Fibroblast of upper back skin (primary cell): ENCODE measurements at places on chromosomes 16 and 17.
A peak's percentile ranks its signal among the peaks of the same experiment; 100 is the strongest.

- DNase-seq = no peak
Observed at GRCh38 chr17:10713318-10713717, 15.9 kb downstream of the ADPRM start.

DNA sequence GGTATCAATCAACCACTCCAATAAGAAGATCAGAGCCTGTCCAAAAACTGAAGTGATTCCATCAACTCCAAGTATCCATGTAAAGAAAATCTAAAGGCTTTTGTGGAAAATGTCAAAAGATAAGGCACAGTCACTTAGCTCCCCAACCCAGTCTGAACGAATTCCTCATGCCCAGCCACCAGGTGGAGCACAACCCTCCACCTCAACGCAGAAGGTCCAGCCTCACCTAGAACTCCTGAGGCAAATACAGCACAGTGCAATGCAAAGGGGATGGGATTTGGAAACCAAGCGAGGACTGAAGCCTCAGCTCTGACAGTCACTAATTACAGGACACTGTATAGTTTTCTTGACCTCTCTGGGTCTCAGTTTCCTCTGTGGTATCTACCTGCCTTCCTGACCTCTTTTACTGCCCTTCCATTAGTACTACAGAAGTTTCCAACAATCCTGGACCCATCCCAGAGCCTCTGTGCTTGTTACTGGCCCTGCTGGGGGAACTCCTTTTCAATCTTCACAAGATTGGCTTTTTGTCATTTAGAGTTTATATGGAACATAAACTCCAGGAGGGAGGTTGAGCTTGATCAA lies 2.0 kb downstream of the NCBP3 start:
- DNase-seq = peak; percentile 25

DNA sequence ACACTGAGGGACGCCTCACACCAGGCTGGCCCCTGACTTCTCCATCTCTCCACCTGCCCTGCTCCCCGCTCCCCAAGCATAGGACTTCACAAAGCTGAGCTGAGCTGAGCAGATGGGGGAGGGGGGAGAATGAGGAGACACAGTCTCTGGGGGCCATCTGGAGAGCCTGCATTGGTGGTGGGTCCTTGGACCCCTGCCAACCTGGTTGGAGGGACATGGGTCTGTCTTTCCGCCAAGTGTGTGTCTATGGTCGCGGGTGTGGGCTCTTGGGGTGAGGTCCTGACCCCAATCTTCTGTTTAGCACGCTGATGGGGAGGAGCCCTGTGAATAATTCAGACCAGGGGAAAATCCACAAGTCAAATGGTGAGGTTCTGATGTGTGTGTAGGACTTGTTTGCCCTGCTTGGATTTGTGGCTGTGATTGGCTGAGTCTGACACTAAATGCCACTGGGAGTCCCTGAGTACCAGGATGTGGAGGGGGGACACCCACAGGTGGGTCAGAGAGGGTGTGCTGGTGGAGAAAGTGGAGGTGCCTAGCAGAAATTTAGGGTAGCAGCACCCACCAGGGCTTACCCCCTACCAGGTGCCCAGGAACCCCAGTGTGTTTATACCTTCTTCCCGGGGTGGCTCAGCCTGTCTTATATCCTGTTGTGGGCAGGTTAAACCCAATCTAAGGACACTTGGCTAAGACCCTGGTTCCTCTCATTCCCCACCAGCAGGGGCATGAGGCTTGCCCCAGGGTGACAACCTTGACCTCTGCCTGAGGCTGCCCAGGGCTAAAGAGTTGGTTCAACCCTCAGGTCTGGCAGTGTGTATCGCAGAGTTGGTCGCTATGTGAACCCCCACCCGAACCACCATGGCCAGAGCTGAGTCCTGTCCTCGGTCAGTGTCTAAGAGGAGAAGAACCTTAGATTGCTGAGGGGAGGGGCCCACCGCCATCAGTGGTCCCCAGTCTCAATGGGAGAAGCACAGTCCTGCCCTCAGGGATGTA lies 2.1 kb downstream of the FMNL1 start:
- DNase-seq = no peak

- no peak for DNase-seq
Observed at GRCh38 chr16:89383095-89384003, 107.0 kb downstream of the ANKRD11 start.

- peak; percentile 49 for DNase-seq
Observed at GRCh38 chr16:70803319-70803718, 2.4 kb upstream of the VAC14 start.

DNA sequence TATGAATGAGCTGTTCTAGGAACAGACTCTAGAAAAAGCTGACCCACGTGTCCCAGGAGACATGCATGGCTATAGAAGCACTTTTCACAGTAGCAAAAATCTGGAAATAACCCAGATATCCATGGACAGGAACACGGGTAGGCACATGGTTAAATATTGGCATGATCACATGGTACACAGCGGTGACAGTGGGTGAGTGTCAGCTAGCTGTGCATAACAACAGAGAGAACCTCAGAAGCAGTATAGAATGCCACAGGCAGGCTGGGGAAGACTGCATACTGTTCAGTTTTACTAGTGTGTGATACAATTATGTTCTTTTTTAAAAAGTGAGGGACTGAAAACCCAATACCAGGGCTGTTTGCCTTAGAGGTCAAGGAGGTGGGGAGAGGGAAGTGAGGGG lies 31.4 kb downstream of the EPN2 start:
- no peak for DNase-seq

GRCh38 chr17:79042421-79043190 lies 18.6 kb downstream of the C1QTNF1 start:
- peak; percentile 54 for DNase-seq

- peak; percentile 81 for DNase-seq
Observed at GRCh38 chr17:78253946-78254672, 22.7 kb downstream of the TMEM235 start.

GRCh38 chr17:69228018-69228417 lies 606 bp downstream of the ABCA10 start:
- no peak for DNase-seq

GRCh38 chr17:77496831-77497577 lies 356.2 kb downstream of the SEC14L1 start:
- no peak for DNase-seq

DNA sequence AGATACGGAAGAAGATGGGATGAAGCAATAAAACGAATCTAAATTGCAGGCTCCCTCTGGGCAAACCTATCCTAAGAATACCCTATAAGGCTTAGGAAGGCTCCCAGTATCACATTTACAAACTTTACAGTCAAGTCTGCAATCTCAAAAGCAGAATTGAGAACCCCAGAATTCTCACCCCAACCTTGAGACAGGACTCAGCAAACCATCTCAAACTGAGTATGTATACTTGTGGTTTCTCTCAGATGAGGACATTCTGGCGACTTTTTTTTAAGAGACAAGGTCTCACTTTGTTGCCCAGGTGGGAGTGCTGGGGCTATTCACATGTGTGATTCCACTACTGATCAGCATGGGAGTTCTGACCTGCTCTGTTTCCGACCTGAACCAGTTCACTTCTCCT lies 19.3 kb upstream of the ITGA2B start:
- DNase-seq = no peak

- no peak for DNase-seq
Observed at GRCh38 chr16:66574081-66574480, 5.2 kb upstream of the CMTM2 start.

GRCh38 chr17:50816271-50816670 lies 19.1 kb upstream of the WFIKKN2 start:
- no peak for DNase-seq

- no peak for DNase-seq
Observed at GRCh38 chr17:43779145-43780125, 658 bp upstream of the DUSP3 start.

DNA sequence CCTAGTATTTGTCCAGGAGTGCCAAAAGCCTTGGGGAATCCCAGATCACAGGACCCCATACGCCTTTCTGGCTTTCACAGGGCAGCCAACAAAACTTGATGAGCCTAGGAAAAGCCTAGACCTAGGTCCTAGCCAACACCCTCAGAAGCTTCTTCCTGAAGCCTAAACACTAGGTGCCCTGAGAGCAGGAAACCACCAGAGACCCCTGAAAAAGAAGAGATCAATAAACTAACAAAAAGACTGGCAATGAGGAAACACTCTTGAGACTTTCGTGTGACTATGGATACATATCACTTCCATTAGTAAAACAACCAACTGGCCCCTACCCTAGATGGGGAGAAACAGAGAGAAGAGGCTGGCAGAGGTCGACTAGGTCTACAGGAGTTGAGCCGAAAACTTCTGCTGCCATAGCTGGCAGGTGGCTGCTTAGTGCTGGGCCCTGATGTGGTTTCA lies 1.2 kb downstream of the ORMDL3 start:
- no peak for DNase-seq

DNA sequence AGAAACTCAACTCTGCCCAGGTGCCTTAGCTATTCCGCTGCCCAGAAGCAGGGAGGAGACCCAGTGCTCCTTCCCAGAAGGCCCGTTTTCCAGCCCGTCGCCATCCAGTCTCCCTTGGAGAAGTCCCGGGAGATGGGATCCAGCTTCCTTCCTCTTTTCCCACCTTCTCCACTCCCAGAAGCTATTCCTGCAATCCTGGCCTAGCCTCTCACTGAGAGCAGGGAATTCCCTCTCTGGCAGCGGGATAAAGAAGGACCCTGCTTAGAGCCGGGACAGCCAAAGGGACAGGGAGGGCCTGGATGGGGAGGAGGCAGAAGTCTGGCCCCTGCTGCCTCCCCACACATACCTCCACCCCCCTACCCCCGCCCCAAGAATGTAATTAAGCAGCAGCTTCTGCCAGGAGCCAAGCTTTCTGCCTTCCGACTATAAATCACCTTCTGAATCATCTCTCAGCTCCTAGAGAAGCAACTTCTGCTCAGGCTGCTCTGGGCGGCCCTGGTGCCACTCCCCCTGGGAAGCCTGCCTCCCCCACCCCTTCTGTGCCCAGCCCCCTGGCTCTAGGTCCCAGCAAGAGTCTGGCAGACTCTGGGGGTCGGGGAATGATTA lies 6.4 kb downstream of the WNT3 start:
- DNase-seq = peak; percentile 92

- peak; percentile 97 for DNase-seq
Observed at GRCh38 chr17:21286066-21286770, 1.7 kb downstream of the MAP2K3 start.

DNA sequence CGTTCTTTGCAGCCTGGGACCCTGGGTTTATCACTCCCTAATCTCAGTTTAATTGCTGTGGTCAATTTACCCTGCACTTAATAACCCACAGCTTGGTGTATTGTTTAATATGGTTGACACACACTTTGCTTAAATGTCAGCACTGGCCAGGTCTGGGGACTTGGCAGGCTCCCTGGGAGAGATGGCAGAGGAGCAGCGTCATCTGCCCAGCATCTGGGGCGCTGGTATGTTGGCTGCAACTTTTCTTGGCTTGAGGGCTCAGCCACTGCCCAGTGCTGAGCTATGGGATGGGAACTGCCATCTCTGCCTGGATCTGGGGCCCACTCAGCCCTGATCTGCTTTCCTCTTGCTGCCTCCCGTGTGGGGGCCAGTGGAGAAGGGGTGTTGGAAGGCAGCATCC lies 115.7 kb upstream of the IRX3 start:
- no peak for DNase-seq

DNA sequence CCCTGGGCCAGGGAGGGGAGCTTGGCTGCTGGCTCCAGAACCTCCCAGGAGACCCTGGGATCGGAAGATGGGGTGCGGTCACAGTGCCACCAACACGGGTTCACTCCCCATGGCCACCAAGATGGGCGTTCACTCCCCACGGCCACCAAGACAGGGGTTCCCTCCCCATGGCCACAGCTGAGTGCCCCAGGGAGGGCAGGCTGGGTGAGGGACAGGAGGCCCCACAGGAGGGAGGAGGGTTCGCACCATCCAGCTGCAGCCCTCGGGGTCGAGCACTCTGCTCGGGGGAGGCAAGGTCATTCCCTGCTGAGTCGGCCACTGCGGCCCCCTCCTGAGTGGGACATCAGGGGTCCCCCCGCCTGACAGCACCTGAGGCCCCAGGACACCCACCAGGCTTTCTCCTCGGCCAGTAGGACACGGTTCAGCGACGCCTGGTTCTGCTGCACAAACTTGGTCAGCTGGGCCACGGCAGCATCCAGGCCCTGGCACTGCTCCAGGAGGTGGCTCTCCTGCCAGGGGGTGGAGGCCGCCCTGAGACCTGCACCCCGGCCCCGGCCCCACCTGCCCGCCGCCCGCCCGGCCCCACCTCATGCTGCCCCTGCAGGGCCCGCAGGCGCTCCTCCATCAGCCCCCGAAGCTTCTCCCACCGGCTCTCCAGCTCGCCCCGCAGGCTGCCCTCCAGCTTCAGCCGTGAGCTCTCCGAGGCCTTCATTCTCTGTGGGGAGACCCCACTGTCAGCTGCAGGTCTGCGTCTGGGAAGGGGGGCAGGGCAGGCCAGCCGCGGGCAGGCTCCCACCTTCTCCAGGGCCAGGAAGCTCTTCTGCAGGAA lies 5.9 kb downstream of the CCDC154 start:
- DNase-seq = no peak

DNA sequence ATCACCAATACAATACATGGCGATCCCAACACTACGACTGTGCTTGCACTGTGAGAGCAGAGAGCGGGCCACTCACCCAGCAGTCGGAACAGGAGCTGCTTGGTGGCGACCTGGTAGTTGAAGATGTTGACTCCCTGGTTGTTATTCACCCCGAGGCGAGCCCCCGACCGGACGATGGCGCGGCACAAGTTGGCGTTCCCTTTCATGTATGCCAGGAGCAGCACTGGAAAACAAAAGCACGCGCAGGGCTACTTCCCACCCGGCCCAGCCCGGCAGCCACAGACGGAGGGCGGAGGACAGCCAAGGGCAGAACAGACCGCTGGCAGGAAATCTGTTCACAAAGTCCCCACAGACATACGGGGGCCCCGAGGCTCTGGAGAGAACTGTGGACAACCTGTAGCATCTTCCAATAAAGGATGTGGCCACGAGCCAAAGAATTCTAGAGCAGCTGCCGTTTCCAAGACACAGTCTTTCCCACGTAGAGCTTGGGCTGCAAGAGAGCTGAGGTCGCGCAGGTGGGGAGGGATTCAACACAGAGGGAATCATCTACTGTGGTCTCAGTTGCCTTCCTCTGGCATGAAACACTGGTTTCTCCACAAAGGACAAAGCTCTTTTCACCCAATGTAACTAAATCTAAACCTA lies 27.8 kb downstream of the CYB5D2 start:
- DNase-seq = no peak
